Umbilical cord (tissue), 2 donors: ENCODE measurements at places on chromosomes 12 and 14.

GRCh38 chr12:53287741-53288216 lies 7.6 kb upstream of the PFDN5 start:
- peak; percentile 75 for DNase-seq

GRCh38 chr12:46332260-46332659 lies 40.3 kb downstream of the SLC38A2 start:
- DNase-seq = no peak

GRCh38 chr12:81874586-81874985 lies 115.4 kb upstream of the PPFIA2 start:
- DNase-seq = no peak

DNA sequence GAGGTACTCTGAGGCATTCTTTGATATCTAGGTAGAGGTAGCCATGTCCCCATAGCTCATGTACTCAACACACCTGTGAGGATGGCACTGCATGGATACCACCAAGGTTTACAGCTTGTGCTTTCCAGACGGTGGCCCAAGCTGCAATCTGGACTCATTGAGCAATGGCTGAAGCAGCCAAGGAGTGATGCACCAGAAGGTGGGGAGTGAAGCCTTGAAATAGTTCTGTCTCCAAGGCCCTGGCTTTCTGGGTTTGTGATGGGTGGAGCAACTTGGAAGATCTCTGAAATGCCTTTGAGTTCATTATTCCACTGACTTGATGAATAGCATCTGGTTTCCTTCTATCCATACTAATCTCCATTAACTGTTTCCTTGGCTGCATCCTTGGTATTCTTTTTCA lies 290.0 kb upstream of the NOVA1 start:
- DNase-seq = no peak
